ENCODE measurements at places on chromosomes 7 and 10.

- DNase-seq: no peak
These were observed 115.8 kb downstream of the TMEM130 start for GRCh38 chr7:98753989-98754479.

DNA sequence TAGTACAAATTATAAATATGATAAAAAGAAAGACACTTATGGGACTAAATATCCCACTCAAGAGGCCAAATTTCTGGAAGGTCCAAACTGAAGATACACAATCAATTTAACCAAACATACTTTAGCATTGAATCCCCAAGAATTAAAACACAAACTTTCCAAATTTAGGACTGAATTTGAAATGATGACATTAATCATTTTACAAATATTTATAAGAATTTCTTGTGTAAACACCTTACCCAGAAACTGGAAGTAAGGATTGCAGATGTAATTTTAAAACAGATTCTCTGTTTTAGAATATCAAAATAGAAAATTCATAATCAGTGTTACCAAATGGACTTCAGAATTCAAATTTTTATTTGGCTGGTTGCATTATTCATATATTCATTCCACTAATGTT, 588.2 kb upstream of the KCND2 start:
- DNase-seq: no peak

GRCh38 chr7:22039670-22040069, 94.0 kb upstream of the CDCA7L start:
- no peak for DNase-seq

- no peak for DNase-seq
These were observed 403.7 kb downstream of the RPS24 start for GRCh38 chr10:78437407-78437768.

DNA sequence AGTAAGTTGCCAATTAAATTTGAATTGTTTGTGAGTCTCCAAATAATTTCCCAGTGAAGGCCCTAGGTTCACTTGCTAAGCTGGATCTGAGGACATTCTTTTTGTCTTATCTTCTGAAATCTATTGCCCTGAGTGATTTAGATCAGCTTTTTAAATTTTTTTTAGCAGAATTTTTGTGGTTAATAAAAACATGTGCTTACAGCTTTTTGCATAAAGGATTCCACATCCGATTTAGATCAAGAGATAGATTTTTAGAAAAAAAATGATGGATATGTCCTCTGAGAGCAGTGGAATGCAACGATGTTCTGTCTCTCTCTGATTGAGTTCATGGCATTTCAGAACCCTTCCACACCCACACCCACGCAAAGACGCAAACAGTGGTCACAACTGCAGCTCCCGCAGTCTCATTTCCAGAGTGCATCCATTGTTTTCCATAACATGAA, 358.8 kb downstream of the SUGCT start:
- no peak for DNase-seq

DNA sequence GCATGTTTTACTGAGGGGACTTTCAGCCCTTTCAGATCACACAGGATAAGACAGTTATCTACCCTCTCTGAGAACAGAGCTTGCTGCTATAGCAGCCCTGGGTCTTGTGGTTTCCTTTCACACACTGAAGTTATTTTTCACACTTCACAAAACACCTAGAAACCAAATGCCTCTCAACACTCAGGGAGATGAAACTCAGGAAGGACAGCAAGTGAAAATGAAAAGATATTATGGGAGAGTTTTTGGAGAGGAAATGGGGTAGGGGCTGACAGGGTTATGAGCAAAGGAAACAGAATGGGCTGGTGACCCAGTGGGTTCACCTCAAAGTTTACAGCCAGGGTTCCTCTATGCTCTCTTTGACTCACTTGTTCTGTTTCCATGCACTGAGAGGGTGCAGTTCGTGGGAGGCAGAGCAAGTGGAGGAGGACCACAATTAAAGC, 17.0 kb upstream of the GIMAP2 start:
- peak; percentile 40 for DNase-seq

DNA sequence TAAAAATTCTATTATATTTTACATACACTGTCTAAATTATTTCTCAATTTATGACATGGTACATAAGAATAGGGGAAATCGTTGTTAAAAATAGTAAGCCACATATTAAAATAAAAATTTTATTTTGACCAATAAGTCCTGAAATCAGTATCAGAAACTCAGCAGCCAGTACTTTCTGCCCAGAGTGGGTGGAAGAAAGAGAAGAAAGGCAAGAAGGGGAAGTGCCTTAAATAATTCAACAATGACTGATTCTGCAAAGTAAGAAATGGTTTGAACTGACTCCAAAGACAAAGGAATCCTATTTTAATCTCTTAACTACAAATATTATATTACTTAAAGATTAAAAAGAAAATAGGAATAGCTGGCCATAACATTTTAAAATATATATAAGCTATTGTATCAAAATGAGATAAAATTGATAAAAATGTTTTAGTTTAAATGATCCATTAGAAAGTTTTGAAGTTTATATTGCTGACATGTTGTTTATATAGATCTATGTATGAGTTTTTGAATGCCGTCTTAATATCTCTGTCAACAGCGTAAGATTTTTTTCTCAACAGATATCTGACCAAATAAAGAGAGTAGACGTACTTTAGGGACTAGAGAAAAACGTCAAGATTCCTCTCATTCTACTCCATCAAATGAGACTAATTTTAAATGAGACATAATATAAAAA, 30.2 kb upstream of the NRCAM start:
- no peak for DNase-seq

- DNase-seq: no peak
These were observed 131.8 kb upstream of the CTTNBP2 start for GRCh38 chr7:118005026-118005425.

GRCh38 chr7:73901231-73901822, 40.4 kb downstream of the TMEM270 start:
- DNase-seq: no peak

GRCh38 chr7:138125598-138126111, 49.4 kb downstream of the AKR1D1 start:
- no peak for DNase-seq

DNA sequence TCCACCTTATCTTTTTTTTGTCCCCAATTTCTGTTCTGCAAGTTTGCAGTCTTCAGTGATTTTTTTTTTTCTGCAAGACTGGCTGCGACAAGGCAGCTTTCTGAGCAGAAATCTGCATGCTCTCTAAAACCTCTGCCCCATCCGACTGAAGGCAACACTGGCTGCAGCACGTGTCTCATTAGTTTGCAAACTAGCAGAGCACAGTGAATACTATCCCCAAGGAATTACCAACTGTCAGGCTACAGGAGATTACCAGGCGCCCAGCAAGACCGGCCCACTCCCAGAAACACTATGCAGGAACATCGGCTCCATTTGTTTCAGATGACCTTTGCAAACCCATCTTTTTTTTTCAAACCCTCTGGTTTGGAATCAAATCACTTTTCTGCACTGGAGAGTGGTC, 538.8 kb downstream of the SORCS1 start:
- no peak for DNase-seq

DNA sequence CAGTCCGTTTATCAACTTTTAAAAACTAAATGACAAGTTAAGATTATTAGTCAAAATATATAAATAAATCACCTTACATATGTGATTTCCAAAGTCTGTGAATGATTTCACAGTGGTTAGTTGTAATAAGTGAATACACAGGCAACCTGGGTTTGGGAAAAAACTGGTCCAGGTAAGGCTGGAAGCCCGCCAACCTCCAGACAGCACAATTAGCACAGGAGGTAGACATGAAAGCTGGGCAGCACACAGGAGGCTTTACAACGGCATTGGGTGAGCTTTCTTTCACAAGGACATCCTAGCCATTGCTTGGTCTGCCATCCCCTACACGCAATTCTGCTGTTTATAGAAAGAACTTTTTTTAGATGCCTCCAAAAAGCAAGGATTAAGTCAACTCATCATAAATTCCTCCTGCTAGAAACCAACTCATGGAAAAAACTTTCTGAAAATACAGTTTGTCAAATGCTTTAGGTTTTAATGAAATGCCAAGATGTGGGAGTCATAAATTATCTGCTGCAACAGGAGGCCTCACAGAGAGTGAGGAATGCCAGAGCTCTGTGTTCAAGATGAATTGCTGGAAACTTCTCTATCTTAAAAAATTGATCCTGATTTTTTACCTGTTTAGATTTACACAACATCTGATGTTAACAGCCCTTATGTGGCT, 346.8 kb upstream of the NFE2L3 start:
- no peak for DNase-seq

DNA sequence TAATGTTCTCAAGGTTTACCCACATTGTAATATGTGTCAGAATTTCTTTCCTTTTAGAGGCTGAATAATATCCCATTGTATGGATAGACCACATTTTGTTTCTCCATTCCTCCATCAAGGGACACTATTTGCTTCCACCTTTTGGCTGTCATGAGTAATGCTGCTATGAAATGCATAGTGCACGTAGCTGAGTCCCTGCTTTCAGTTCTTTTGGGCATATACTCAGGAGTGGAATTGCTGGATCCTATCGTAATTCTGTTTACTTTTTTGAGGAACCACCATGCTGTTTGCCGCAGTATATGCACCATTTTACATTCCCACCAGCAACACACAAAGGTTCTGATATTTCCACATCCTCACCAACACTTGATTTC, 60.0 kb downstream of the PRF1 start:
- no peak for DNase-seq

DNA sequence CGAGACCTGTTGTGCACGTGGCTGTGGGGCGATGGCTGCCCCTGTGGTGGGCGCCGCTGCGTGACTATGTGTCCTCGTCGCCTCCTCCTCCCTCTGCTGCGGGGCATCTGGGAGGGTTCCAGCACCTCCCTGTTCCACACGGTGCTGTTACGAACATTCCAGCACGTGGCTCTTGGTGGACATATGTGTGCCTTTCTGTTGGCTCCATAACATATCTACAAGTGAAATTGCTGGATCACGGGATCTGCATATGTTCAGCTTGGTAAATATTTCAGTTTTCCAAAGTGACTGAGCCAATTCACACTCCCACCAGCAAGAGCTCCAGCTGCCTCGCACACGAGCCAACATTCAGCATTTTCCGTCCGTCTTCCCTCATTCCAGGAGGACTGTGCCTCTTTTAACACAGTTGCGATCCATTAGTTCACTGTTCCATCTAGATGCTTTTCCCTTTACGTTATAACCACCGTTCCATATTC, 25.1 kb downstream of the SNX8 start:
- no peak for DNase-seq

- DNase-seq: peak; percentile 12
These were observed 846 bp downstream of the MINPP1 start for GRCh38 chr10:87505366-87506111.

DNA sequence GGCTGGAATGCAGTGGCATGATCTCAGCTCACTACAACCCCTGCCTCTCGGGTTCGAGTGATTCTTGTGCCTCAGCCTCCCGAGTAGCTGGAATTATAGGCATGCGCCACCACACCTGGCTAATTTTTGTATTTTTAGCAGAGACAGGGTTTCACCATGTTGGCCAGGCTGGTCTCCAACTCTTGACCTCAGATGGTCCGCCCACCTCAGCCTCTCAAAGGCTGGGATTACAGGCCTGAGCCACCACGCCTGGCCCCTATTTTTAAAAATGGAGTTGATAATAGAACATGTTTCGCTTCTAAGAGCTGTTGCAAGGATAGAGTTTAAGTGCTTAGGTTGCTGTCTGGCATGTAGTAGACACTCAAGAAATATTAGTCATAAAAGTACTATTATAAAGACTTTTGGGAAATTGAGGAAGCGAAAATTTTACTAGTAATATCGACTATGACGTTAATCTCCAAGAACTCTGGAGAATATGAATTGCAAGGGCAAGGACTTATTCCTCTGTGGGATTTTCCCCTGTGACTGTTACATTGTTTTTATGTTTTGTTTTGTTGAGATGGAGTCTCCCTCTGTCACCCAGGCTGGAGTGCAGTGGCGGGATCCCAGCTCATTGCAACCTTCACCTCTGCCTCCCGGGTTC, 7.9 kb downstream of the GTF2I start:
- DNase-seq: no peak

DNA sequence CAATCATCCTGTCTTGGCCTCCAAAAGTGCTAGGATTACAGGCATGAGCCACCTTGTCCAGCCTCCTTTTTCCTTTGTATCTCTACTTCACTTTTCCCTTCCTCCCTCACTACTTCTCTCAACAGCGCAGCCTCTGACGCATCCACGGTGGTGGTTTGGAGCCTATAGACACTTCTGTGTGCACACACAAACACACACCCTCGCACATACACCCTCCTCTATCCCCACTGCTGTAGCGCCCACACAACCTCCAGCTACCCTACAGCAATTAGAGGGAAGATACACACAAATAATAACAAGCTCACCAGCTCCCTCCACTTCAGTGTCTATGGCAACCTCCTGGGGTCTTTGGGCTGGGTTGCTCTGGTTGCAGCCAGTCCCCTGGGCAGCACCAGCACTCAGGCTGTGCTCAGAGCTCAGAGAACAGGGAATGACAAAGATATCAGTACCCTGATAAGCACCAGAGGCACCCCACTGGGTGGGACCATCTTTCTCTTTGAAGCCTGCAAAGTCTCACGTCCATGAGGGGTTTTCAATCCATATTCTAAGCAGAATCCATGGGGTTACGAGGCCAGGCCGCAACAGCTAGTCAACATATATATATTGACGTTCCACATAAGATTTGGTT, 3.3 kb upstream of the CAMK2G start:
- DNase-seq: no peak

DNA sequence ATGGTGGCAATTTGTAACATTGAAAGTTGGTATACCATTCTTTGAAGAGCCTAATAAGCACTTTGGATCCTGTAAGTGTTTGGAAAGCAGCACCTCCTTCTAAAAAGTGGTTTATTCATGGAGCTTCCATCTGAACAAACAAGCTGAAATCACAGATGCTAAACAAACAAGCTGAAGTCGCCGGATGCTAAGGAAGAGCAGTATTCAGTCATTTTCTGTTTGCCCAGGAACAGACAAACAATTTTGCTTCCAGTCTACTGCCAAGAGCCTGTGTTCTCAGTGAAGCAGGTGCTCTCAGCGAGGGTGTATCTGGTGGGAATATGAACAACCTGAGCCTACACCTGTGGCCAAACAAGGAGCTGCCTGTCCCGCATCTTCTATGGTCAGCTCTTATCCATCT, 6.3 kb downstream of the COL28A1 start:
- DNase-seq: no peak

GRCh38 chr10:129950676-129951075, 13.4 kb downstream of the EBF3 start:
- no peak for DNase-seq

- no peak for DNase-seq
These were observed 154.0 kb downstream of the CAMK1D start for GRCh38 chr10:12503311-12503710.

DNA sequence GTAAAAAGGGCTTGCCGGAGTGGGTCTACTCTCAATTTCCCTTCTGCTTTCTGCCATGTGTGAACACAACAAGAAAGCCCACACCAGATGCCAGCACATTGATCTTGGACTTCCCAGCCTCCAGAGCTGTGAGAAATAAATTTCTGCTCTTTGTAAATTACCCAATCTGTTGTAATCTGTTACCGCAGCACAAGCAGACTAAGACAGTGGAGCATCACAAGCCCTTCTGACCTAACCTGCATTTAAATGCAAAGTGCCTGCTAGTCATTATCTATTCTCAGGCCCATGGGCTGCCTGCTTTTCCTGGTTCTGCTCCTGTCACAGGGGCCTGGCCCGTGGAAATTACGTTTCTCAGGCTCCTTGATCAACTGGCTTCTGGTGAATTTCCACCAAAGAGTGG, 199.3 kb upstream of the AUTS2 start:
- DNase-seq: no peak

Data from CD4-positive, alpha-beta T cell (primary cell).